ENCODE measurements at places on chromosomes 11 and 22.
A peak's percentile ranks its signal among the peaks of the same experiment; 100 is the strongest.

DNA sequence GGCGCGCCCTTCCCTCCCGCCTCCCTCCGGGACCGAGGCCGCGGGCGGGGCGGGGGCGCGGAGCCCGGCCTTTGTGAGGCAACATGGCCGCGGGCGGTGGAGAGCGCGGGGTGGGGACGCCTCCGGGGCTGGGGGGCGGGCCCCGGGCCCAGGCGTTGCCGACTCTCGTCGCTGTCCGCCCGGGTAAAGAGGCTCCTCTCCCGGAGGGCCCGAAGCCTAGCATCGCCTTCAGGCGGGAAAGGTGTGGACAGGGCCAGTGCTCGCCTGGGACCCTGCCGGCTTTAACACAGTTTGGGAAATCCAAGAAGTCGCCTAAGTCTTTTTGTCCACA is 369 bp downstream of the DGCR8 start:
- peak; percentile 55 for DNase-seq

DNA sequence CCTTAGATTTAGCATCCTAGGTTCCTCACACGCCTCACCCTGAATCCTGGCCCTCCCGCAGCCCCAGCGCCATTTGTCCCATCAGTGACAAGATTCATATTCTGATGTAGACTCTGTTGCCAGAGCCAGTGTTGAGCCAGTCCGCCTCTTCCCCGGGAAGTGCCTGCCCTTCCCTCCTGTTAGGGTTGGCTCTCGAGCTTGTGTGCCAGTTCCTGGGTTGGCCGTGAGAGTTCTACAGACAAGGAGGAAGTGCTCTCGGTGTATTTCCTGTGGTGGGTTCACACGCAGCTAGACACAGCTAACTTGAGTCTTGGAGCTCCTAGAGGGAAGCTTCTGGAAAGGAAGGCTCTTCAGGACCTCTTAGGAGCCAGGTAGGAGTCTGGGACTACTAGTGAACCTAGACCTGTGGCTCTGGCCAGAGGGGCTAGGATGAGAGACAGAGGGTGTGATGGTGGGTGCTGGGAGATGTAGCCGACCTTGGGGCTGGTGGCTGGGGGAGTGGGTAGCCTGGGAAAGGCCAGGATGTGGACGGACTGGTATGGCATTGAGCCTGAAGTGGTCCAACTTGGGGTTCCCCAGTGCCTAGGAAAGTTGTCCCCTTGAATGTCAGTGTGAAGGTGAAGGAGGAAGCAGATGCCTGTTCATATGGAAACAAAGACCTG is at the start of gene IL18BP:
Gene IL18BP (plus strand): TSS at position 261 of the 662 bp plus-strand sequence. CDS start 1,076 bp downstream, outside the sequence.
- DNase-seq = no peak

GRCh38 chr11:121517996-121518395 is 65.2 kb upstream of the SORL1-AS1 start:
- no peak for DNase-seq

DNA sequence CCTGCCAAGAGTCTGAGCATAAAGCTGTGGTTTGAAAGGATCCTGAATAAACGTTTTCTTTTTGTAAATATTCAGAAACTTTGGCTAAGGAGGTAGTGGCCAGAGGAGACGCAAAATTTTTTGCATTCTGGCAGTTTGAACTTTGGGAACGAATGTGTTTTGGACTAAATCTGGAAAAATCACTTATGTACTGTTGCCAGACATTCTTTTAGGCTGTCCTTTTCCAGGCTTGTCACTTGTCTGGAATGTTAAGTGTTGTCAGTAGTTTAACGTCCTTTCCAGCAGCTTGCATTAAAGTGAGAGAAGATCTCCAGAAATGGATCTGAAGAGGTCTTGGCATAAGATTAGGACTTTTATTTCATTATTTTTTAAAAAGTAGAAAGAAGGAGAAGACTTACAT is 18.5 kb downstream of the SPECC1L start:
- DNase-seq = no peak

DNA sequence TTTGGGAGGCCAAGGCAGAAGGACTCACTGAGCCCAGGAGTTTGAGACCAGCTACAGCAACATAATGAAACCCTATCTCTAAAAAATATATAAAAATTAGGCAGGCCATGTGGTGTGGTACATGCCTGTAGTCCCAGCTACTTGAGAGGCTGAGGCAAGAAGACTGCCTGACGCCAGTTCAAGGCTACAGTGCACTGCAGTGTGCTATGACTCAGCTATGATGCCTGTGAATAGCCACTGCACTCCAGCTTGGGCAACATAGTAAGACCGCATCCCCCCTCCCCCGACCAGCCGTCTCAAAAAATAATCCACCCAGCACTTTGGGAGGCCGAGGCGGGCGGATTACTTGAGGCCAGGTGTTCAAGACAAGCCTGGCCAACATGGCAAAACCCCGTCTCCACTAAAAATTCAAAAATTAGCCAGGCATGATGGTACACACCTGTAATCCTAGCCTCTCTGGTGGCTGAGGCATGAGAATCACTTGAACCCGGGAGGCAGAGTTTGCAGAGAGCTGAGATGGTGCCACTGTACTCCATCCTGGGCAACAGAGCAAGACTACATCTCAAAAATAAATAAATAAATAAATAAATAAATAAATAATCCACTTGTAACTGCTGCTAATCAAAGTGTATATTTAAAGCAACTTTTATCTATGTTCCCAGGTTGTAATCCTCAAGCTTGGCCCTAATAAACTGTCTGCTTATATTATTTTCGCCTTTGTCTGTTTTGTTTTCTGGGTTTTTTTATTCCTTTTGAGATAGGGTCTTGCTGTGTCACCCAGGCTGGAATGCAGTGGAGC is 7.8 kb downstream of the HPS5 start:
- no peak for DNase-seq

GRCh38 chr22:25153961-25154666 is 45.5 kb upstream of the CRYBB3 start:
- no peak for DNase-seq

DNA sequence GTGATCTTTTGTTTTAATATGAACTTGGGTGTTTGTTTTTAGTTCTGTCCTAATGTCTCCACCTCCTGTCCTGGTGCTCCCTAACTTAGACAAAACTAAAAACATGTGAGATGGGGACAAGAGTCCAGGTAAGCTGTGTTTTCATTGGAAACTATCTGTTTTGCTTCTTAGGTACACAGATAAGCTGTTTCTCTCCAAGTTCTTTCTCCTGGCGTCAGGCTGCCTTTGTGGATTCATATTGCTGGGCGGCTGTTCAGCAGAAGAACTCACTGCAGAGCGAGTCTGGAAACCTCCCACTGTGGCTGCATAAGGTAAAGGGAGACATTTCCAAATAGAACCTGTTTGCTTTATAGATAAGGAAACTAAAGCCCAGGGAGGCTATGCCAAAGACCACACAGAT is 24.7 kb downstream of the PANX1 start:
- no peak for DNase-seq

DNA sequence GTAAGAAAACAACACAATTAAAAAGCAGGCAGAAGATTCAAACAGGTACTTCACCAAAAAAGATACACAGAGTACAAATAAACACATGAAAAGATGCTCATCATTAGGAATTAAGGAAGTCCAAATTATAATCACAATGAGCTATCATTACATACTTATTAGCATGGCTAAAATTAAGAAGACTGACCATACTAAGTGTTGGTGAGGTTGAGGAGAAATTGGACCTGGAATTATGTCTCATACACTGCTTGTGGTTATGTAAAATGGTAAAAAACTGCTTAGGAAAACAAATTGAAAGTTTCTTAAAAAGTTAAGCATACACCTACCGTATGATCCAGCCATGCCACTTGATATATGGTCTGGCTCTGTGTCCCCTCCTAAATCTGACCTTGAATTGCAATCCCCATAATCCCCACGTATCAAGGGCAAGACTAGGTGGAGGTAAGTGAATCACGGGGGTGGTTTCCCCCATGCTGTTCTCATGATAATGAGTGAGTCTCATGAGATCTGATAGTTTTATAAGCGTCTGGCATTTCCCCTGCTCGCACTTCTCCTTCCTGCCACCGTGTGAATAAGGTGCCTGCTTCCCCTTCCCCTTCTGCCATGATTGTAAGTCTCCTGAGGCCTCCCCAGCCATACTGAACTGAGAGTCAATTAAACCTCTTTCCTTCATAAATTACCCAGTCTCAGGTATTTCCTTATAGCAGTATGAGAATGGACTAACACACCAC is 4.8 kb downstream of the SAAL1 start:
- DNase-seq = no peak

GRCh38 chr11:2808850-2809846 is 76.4 kb downstream of the CDKN1C start:
- no peak for DNase-seq

DNA sequence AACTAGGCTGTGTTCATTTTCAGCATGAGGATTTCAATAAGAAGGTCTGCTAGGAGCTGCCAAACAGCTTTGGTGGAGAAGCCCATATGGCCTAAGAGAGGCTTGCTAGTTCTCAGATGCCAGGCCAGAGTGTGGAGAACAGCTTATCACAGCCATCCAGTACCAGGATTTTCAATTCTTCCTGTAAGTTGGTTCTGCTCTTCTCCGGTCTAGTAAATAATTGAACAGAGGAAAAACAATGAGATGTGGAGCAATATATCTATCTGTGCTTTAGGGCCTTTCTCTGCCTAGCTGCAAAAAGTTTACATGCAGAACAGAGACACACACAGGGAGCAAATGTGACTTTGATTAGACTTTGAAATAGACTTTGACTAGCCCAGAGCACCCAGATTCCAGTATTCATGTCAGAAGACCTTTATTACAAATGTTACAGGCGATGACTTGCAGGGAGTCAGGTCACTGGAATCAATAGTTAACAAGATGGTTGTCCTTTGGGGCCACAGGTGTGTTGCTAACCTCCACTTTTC is 19.8 kb upstream of the PPP2R1B start:
- DNase-seq = no peak

DNA sequence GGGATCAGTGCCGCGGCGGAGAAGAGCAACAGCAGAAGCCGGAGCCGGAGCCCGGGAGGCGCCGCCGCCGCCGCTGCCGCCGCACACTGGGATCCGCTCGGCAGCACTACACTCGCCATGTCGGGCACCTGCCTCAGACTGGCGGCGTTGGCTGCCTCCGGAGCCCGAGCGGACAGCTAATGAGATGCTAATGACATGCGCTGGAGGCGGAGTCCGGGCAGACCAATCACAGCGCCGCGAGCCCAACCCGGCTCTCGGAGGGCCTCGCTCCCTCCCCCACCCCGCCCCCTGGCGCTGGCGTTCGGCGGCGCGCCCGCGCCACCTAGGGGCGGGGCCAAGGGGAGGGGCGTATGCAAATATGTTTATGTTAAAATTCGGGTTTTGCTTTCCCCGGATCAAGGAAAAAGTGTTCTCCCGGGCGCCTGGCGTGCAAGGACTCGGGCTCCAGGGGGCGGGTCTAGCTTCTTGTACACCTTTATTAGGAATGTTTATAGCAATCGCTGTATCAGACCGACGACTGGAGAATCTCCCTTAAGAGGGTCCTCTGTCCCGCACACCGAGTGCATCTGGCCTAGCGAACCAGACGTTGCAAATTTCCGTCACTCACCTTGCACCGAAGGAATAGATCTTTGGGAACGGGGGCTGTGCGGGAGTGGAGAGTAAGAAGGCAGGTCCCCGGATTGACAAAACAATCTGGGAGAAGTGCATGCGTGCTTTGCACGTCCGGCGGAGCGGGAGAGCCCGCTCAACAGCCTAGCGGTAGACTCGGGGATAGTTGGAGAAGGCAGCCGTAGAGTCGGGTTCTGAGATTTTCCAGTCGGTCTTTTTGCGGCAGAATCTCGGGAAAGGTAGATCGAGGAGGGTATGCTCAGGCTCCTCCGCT is at the start of gene CADM1:
Gene CADM1 (minus strand): TSS at position 140 of the 883 bp plus-strand sequence.
- peak; percentile 74 for DNase-seq

DNA sequence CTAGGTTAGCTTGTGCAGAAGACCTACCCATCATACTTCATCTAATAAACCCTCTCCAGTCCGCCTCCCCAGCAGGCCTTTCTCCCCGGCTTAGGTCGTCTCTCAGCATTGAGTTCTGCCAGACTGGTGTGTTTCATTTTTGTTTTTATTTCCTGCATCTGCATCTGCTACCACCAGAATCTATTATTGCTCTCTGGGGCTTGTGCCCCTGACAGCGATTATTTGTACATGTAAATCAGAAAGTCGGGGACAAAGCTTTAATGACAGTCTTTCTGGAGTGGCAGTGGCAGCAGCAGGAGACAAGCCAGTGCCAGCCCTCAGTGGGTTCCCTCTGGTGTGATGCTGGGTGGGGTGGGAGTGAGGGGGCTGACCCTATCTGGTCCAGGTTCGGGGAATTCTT is 127.5 kb downstream of the PKNOX2 start:
- DNase-seq = no peak

GRCh38 chr11:125312391-125312790 is 147.8 kb downstream of the PKNOX2 start:
- no peak for DNase-seq

DNA sequence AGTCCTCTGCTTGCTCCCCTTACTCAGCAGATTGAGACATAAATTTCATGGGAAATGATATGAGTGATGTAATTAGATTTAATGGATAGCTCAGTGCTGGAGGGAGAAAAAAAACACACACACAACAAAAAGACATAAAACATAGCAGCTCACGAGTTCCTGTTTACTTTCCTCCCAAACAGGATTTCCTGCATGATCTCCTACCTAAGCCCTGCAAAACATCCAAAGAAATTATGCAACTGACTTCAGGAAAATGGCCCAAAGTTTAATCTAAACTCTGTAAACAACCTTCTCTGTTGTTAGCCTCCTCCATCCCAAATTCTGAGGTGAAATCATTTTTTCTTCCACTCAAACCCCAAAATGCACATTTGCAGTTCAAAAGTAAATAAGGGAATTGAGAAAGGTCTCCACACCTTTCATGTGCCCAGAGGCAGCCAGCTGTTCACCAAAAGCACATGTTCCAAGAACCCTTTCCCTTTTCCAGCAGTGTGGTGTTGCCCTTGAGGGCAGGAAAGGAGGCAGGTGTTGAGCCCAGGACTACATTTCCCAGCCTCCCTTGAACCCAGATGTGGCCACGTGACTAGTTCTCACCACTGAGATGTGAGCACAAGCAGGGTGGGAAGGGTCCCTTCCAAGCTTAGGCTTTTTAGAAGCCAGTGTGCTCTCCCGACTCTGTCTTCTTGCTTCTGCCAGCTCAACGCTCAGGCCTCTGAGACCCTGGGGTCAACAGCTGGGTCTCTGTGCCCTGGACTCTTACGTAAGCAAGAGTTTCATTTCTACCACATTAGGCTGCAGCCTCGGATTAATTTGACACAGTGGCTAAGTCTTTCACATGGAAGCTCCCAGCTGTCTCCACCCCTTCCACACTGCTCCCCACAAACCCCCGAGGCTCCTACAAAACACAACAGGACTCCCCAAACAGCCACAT is 301.2 kb downstream of the CTTN start:
- DNase-seq = no peak

DNA sequence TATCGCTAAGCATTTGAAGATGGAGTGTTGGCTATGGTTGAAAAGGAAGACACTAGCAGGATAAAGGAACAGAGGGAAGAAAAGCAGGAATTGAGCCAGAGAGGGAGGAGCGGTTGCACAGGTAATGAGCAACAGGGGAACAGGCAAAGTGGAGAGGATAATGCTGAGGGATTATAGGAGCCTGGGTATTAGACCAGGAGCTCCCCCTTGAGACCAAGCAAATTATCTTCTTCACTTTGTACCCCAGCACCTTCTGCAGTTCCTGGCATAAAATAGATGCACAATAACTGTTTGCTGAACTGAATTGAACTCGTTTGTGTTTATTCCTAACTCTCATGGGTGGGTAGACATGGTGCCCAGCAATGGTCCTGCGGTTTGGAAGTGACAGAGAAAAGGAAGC is 54.6 kb upstream of the OR5P2 start:
- DNase-seq = no peak

GRCh38 chr11:17686231-17686980 is 33.0 kb upstream of the MYOD1 start:
- DNase-seq = no peak

All from T follicular helper cell (primary cell).